GM10248 (cell line): ENCODE measurements at places on chromosomes 7 and 10.

DNA sequence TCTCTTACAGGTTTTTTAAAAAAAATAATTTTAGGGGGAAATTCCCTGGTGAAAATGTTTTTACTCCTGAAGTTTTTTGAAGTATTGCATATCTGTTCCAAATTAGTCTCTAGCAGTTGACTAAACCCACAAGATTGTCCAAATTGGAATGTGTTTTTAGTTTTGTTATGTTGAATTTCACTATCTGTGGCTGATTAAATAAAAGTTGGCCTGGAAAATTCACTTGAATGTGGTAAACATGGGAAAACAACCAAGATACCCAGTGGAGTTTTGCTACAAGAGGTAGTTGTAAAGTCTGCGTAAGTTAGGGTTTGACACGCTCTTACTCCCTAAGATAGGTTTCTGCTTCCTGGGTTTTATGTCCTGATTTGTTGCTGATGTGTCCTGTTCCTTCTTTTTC lies 3.3 kb downstream of the TSGA13 start:
- no peak for DNase-seq

DNA sequence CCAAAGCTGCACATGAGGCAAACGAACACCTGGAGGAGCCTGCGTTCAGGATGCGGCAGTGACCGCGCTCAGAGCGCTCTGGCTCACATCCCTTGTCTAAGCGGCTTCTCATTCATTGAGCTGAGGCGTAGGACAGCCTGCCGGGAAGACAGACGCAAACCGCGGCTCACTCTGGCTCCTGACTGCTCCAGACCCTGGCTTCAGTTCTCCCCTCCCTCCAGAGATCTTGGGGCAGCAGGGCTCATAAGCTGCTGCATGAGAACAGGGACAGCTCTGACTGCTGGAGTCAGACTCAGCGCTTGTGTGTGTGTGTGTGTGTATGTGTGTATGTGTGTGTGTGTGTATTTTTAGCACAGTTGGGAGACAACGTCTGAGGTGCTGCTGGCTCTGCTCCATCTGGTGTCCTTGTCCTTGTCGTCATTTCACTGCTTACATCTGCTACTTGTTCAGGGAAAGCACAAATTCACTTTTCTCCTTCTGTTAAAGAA lies 15.8 kb upstream of the LYZL2 start:
- DNase-seq, result no peak

DNA sequence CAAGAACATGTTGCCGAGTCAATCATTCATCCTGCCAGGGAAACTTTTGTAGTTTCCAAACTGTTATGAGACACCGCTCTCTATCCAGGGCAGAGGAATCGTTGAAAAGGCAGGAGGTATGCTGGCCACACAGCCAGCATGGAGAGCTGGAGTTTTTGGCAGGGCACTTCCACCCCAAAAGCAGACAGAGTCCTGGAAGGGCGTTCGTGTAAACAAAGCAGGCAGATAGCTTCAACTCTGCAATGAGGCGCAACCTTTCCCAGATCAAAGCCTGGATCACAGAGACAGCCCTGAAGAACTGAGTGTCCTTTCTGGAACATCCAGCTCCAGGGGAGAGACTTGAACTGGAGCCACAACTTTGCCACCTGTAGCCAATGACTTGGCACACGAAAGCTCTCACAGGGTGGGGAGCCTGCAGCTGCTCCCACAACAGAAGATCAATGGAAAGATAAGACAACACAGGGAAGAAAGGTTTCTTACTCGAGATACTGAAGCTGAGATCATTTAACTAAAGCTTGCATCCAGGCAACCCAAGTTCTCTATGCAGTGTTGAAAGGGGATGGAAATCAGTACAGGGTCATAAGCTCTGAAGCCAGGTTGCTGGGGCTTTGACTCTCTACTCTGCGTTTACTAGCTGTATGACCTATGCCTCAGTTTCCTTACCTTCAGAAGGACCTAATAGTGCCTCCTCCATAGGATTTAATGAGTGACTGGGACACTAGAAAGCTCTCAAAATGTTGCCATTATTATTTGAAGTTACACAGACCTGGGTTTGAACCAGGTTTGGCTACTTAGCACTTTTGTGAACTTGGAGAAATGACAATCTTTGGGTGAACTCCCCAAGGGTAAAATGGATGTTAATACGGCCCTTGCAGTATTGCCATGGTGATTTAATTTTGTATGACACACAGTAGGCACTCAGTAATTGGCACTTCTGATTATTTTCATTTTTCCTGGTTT lies 434.8 kb upstream of the NPVF start:
- DNase-seq, result no peak

GRCh38 chr10:79923669-79924068 lies 25.2 kb downstream of the SFTPD start:
- no peak for DNase-seq

- no peak for DNase-seq
These were observed 6.0 kb upstream of the GATA3 start for GRCh38 chr10:8048281-8049008.
